ENCODE measurements at places on chromosomes 7 and 10. TPM values are rescaled to one million over a fixed set of nuclear protein-coding genes. Genes with fewer than 3 reads are reported as not detected.

- no peak for DNase-seq
Measured at GRCh38 chr10:63765126-63765525, 243.9 kb downstream of the REEP3 start.

GRCh38 chr10:126950401-126951105 is 45.3 kb downstream of the DOCK1 start:
- DNase-seq = no peak

DNA sequence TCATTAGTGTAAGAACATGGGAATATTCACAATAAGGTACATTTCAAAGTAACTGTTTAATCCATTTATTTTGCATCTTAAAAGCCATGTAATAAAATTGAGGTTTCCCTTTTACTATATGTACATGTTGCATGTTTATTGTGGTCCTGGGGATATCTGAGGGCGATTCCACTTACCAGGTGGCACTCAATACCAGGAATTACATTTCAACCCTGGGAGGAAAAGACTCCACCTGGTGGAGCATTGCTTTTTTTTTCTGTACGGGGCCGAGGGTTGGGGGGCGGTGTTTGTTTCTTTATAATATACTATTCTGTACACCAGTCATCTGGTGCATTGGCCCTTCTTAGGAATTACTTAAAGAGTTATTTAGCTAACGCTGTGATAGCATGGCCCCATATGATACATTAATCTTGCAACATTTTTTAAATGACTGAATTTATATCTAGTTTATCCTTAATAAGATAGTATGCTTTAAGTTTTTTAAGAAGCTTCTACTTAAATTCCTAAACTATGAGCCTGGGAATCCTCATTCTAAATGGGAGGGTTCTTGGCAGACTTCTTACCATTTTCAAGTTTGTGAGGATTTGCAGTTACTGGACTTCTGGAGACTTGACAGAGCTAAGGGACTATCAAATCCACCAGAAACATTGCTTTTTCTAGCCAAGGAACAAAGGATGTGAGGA is 7.2 kb upstream of the HGF start:
- no peak for DNase-seq

DNA sequence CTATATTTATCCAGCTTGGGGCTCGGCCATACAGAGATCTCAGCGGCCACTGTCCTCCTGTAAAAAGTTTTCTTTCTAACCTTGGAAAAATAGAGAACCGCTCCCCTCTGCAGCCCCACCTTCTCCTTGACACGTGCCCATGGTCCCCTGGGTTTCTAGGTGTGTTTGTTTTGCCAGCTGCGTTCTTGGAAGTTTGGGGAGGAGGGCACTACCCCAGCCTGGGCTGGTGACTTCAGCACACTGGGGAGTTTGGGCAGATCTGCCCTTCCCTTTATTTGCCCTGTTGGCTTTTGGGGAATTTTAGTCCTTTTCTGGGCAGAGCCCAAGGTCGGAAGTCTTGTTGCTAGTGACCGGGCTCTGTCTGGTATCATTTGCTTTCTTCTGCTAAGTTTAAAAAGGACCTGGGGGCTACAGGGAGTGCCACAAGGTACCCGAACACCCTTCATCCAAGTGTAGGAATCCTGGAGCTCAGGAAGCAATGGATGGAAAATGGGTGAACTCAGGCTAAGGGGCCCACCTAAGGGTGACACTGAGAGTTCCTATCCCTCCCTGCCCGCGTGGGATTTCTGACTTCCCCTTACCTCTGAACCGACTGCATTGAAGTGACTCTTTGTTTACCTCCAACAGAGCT is 1.7 kb downstream of the ADAMTS14 start:
- DNase-seq = no peak

- no peak for DNase-seq
Measured at GRCh38 chr10:101903827-101904550, 60.4 kb upstream of the KCNIP2 start.

DNA sequence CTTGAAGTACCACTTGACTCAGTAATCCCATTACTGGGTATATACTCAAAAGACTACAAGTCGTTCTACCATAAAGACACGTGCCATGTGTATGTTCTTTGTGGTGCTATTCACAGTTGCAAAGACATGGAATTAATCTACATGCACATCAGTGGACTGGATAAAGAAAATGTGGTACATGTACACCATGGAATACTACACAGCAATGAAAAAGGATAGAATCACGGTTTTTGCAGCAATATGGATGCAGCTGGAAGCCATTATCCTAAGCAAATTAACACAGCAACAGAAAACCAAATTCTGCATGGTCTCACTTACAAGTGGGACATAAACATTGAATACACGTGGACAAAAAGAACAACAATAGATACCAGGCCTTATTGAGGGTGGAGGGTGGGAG is 583.4 kb upstream of the CELF2 start:
- DNase-seq = no peak

DNA sequence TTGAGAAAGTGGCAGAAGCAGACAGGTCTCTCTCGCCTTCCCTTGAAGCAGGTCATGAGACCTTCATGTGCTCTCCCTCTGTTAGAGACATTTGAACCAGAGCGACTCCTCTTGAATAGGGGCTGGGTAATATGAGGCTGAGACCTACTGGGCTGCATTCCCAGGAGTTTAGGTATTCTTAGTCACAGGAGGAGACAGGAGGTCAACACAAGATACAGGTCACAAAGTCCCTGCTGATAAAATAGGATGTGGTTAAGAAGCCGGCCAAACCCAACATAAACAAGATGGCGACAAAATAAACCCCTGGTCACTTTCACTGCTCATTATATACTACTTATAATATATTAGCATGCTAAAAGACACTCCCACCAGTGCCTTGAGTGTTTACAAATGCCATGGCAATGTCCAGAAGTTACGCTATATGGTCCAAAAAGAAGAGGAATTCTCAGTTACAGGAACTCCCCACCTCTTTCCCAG is 43.5 kb upstream of the MSRB2 start:
- no peak for DNase-seq

GRCh38 chr7:41808541-41808940 is 105.7 kb upstream of the INHBA start:
- no peak for DNase-seq

- DNase-seq = peak; percentile 78
Measured at GRCh38 chr7:70693686-70694433, 438.1 kb upstream of the GALNT17 start.

DNA sequence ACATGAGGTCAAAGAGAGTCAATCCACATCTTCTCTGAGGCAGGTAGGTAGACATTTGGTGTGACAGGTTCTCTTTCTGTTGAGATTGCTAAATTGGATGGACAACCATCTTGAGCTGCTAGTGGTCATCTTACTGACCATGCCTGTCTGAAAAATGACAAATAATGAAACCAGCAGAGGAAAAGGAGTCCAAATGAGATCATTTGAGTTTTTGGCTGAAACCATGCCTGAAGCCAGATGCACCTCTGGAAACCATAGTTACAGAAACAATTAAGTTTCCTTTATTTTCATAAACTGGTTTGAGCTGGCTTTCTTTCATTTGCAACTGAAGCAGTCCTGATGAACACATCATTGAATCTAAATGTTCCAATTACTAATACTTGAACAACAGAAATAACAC is 100.6 kb downstream of the ZNF438 start:
- DNase-seq = no peak

DNA sequence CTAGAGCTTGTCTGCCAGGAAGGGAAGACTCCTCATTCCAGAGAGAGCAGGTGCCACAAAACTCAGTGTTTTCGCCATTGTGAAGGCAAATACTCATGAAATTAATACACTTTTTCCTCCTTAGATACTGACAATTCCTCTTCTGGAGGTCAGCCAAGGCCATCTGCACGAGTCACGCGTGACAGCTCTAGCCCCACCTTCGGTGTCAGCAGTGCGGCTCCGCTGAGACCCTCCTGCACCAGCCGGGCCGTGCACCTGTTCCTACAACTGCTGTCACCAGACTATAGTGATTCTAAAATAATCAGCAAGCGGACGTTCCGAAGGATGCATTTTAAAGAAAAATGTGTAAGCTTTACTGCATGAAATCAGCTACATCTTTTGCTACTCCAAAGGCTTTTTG is 127.7 kb downstream of the DIP2C start:
- DNase-seq = no peak

GRCh38 chr7:134926396-134926795 is 59.9 kb upstream of the AGBL3 start:
- no peak for DNase-seq

DNA sequence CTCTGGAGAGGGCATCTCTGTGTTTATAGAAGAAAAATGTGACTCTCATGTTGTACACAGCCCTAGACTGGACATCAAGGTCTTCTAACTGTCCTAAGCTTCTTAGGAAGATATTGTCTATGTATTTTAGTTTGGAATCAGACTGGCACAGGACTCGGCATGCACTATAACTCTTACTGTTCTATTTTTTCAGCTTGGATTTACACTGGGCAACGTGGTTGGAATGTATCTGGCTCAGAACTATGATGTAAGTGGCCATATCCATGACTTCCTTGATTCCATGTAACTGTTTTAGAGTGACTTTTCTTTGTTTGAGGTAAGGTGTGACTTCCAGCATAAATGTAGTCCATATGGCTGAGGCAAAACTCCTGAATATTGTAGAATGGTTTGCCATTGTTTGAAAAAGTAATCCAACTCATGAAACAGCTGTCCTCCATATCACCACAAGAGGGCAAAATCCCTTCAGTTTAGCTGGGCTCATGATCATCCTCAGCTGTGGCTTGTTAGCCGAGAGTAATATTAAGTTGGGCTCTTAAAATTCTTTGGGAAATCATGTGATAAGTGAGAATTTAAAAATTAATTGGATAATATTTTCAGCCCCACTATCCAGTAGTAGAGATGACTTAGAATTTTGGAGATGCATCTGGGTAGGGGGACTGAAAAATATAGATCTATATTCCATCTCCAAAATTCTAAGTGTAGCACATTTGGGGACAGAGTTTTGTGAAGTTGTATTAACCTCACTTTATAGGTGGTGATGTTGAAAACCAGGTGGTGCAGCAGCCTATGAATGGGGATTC is 10.4 kb downstream of the STMP1 start:
- peak; percentile 42 for DNase-seq

DNA sequence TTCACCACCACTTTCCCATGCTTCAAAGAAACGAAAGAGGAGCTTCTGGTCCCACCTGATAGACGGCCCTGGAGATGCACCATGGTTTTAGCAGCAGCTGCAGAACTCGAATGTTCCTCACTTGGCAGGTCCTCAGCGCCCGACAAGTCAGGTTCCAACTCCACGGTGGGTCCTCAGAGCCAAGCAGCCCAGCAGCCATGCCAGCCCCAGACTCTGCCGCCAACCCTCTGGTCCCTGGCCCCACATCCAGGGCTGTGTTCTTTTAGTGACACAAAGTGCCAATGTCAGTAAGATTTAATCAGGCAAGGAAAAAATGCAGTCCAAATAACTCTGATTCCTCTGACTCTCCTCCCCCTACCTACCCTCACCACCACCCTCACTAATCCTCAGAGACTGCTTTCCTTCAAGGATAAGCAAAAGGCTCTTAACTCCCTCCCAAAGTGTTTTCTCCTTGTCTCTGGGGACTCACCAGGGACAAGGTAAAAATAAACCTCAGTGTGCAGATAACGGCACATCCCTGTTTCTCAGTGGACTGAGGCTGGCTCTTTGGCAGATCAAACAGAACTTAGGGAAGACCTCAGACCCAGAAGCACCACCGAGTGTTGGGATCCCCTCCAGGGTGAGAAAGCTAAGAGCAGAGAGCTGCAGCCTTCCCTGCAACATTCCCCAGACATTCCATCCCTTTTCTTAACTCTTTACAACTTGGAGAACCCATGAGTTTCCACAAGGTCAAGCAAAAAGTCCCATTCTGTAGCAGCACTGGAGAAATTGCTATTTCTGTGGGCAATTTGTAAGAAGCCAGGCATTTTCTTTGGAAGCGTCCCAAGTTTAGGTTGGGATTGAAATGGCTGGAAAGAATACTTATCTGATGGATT is 358.9 kb downstream of the FRMD4A start:
- DNase-seq = no peak

DNA sequence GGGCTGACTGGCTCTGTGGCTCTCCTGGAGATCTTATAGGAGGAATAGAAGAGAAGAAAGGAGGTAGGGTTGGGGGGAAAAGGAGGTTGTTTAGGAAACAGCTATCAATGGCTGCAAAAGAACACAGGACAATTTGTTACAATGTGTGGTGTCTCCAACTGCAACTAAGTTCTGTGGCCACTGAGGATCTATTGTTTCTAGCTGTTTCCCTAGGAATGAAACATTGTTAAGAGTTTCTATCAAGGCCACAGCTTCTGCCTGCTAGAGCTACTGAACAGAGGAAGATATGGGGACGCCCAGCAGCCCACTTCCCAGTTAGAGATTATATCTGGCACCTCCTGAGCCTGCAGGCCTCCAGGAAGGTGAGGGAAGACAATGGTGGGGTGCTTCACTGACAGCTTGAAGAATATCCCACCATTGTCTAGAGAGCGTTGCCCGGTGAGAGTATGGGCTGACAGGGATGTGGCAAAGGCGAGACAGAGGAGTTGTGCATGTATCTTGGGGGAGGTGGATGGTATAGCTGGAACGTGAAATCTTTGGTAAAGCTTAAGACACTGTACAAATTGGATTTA is 4.0 kb downstream of the SCD start:
- DNase-seq = no peak

GRCh38 chr7:127865466-127865865 is 165.8 kb downstream of the LRRC4 start:
- DNase-seq = no peak

DNA sequence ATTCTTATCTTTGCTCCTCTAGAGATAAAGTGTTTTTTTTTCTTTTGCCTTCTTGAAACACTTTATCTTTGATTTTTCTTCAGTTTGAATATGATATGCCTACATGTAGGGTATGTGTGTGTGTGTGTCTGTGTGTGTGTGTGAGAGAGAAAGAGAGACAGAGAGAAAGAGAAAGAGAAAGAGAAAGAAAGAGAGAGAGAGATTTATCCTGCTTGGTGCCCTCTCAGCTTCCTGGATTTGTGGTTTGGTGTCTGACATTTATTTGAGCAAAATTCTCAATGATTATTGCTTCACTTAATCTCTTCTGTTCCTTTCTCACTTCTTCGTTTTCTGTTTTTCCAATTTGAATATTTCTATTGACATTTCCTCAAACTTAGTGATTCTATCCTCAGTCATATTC is 60.3 kb downstream of the RAB18 start:
- DNase-seq = no peak

DNA sequence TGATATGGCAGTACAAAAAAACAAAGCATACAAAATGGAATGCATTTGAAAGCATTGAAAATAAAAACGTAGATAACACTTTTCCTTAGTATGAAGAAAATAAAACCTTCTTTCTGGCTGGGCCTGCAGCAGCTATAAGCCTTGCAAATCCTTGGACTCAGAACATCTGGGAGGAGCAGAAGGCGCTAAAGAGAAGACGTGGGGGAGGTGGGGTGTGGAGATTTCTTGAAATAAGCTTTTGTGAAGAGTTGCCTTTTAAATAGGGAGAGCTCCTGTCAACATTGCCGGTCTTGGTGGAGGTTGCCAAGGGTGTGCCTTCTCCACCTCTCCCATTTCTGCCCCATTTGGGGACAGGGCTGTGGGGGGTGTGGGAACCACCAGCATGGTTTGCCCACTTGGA is 128.7 kb downstream of the TMEM178B start:
- no peak for DNase-seq

The PRF1 gene
- total RNA-seq = 7.3 TPM

The DRGX gene
- not detected for total RNA-seq

The GPNMB gene
- 72.4 TPM for total RNA-seq

The FBXL13 gene
- 2.5 TPM for total RNA-seq

The HEPACAM2 gene
- 1.2 TPM for total RNA-seq

The C10orf90 gene
- total RNA-seq = 0.20 TPM

The HMX2 gene
- total RNA-seq = 0.69 TPM

The HMX3 gene
- 1.6 TPM for total RNA-seq

The NUTM2D gene
- 7.2 TPM for total RNA-seq

Data from mucosa of gallbladder (tissue), 1 donor.